Ascending aorta (tissue), 2 donors: ENCODE measurements at places on chromosomes 6 and 20. TPM values are rescaled to one million over a fixed set of nuclear protein-coding genes. Genes with fewer than 3 reads are reported as not detected.

HLA-DMB gene
- total RNA-seq, result 26.8 TPM

CST1 gene
- not detected for total RNA-seq

TRIM15 gene
- total RNA-seq, result not detected

ATXN1 gene
- 68.3 TPM for total RNA-seq

- no peak for DNase-seq
These were observed 98.7 kb downstream of the TSHZ2 start for GRCh38 chr20:53070706-53071392.

DNA sequence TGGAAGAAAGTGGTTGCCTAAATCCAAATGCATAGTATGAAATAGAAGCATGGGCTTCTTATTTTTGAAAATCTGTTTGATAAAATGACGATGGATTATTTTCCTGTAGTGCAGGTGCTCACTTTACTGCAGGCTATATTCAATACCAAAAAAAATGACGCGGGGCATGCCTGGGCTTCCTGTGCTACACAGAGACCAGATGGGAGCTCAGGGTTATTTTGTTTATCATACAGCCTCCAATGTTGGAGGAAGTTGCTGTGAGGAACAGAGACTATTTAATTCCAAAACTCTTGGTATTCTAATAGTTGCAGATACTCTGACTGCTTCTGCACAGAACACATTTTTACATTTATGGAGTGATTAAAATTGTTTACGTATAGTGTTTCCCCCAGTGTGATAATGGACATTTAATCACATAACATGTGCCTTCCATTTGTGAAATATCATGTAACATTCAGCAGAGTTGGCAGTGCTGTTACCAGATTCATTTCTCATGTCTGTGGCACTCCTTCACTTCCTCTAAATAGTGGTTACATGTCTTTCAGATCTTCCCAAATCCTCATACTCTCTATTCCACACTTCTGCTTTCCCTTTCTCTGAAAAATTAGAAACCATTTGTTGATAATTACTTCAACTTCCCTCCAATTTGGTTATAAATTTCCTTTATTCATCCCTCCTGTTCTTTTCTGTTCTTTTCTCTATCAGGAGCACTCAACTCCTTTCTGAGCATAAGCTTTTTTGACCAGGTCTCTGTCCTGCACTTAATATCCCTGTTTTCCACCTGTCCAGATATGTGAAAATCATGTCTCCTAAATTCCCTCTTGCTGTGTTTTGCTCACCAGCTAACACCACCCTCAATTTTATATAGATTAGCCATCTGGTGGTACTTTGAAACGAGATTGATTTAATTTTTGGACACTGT, 121.6 kb downstream of the ADGRB3 start:
- DNase-seq, result no peak

- DNase-seq, result no peak
These were observed 54.4 kb upstream of the CEP85L start for GRCh38 chr6:118705544-118706491.

DNA sequence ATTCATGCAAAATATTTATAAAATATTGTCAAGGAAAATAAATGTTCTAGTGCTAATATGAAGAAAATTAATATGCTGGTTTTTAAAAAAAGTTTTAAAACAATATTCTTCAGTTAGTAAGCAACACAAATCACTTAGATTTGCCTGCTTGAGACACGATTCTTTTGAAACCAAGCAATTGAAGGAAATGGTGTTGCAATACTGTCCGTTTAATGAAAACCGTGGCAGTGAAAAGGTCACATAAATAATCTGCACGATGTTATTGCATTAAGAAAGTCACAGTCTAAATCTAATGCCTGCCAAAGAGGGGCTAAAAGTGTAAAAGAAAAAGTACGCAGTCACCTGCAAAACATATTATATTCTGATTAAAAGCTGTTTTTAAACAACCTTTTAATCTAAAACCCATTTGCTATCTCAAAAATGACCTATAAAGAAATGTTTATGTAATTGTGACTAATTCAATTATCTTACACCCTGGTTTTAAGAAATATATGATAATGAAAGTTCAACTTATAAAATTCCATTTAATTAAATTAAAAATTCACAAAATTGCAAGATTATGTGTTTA, 143.0 kb downstream of the GMDS start:
- DNase-seq, result no peak

DNA sequence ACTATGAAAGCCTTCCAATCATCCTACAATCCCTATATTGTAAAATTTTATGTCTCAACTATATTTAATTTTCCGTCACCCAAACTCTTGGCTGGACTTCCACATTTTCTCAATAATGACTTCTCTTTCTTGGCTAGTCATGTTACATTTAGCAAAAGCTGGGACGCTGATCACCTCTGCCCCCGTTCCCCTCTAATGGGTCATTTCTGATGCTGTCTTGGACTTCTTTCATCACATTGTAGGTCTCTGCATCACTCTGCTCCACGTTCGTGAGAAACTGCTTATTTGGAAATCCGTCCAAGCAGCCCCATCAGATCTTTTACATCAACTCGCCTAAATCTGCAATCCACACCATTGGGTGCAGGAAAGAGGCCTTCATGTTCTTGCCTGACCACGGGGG, 203.8 kb downstream of the MYLK4 start:
- no peak for DNase-seq

DNA sequence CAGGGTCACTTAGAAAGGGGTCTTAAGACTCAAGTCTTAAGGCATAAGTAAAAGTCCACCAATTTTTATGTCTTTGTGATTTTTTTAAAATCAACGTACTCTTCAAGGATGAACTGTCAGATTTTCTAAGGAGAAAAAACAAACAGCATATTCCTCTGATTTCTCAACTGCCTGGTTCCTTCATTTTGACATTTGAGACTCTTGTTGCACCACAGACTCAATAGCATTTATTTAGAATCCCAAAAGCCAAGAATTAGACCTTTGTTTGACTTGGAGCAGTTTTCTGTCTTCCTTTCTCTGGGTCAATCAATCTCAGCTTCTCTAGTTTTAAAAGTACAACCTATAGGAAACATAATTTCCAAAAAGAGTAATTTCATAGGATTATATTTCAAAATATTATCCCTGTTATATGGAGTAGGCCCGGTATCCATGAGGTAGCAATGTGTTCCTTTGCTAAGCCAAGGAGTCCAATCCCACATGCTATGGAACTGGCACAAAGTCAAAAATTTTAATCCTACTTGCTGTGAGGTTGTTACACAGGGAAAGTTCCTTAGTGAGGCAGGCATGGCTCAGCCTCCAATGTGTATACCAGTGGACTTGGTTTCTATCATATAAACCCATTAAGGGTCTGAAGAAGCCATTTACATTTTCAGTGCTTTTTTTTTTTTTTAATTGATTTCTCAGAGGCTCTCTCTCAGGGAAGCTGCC, 405.7 kb downstream of the KIF16B start:
- no peak for DNase-seq

DNA sequence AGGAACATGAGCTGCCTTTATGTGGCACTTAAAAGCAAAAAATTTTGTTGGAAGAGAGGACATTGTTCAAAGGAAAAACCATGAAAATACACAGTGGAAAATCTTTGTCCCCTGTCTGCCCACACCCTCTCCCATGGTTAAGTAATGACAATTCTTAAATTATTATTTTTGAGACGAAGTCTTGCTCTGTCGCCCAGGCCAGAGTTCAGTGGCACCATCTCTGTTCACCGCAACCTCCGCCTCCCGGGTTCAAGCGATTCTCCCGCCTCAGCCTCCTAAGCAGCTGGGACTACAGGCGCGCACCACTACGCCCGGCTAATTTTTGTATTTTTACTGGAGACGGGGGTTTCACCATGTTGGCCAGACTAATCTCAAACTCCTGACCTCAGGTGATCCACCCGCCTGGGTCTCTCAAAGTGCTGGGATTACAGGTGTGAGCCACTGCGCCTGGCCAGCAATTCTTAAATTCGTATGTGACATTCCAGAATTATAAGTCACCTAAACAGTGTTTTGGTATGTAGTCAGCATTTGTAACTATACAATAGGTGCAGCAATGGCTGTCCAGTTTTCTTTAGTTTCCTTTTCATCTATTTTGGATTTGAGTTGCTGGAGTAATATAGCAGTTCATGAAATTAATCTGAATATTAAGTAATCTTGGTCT, 636 bp upstream of the SSR1 start:
- no peak for DNase-seq

DNA sequence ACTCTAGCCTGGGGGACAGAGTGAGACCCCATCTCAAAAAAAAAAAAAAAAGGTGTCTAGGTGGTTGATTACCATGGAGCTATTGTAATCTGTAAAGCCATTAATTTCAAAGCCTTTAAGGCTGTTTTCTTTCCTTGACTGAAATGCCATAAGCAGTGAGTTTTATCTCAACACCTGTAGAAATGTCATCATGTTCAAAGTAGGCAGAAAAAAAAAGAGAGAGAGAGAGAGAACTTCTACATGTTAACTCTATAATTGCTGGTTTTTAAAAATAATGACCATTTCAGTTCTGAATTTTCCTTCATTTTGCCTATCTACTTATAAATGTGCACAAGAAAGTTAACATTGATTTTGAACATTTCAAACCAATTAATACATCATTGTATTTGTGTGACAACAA, 29.7 kb upstream of the POLR1H start:
- DNase-seq, result no peak

DNA sequence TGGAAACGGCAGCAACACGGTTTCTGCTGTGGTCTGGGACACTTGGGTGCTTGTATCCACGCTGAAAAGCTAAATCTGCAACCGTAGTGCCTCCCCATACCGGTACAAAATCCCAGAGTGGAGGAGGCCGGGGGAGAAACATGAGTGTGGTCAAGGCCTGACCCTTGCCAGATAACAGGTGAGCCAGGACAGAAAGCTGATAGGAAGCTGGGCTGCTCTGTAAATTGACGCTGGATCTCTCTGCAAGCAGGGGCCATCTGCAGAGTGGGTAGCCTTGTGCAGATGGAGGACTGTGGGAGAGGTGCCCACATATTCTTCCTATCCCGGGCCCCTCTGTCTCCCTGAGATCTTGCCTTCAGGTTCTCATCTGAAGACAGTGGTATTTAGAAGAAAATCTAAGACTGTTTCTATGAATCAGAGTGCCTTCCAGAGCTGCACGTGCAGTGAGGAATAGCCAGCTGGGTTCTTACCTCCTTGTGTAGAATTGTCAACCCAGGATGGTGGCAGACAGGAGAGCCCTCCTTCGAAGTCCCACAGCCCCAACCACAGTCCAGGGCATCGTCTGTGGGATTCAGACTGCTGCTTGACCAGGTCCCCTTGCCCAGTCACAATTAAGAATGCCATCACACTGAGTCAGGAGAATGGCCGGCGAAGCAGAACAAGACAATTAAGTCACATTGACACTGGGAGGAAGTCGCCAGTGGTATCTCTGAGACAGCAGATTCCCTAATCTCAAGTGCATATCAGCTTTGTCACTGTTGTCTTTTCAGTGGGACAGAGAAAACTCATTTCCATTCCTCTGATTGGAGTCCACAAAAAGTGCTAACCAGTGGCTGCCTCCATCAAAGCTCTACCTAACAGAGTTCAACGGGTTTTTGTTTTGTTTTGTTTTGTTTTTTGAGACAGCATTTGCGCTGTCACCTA, 100.0 kb upstream of the RIPOR2 start:
- no peak for DNase-seq

DNA sequence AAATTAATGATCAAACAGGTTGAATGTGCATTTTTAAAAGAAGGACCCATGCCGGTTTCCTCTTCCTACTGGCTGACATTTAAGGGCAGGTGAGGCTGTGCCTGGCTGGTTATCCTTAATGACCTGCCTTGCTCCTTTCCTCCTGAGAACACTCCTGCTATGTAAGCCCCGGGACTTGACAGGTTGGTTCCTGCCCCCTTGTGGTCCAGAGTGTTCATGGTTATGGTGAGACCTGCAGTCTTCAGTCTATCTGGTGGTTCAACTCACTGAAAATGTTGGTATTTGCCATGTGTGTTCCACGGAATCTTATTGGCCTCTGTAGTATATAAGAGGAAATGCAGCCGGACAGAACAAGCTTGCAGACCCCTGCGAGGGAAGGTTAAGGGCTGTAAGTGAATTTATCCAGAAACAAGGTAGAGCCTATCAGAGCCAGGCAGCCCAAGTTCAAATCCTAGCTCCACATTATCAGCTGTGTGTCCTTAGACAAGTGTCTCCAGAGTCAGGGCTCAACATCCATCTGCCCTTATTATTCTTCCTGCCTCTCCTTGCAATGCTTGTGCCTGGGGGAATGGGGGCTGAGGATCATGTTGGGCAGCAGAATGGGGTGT, 5.2 kb upstream of the BPIFA3 start:
- DNase-seq, result no peak

GRCh38 chr20:47682028-47682783, 103.1 kb downstream of the SULF2 start:
- DNase-seq, result no peak

DNA sequence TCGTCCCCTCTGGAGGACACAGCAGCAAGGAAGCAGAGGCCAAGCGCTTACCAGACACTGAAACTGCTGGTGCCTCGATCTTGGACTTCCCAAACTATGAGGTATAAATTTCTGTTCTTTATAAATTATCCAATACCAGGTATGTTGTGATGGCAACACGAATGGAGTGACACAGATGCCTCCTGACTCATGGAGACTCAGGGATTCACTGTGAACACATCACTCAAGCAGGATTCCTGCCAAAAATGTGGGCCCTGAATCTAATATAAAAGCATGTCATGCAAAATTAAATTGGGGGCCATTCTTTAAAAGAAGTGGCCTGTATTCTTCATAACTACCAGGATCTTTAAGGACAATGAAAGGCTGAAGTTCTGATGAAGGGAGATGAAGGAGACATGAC, 52.5 kb upstream of the SLC22A23 start:
- no peak for DNase-seq

DNA sequence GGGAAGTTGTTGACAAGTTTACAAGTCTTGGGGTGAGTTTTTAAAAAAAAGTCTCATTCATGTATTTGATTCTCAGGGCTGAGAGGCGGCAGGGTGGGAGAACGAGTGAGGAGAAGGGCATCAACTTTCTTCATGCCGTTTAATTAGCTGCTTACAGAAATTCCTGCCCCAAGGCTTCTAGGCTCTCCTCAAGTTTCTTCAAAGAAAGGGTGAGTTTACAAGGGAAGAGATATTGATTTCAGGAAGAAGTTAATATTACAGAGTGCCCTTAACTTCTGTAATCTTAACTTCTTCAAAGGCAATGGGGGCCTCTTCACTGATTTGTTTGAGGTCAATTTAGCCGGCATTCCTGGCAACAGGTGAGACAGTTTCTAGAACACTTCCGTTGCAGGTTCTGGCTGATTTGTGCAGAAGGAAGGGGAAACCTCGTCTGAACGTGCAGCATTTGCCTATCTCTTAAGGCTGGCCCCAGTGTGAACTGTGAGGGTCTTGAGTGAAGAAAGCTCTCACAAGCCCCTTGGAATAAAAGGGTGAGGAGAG, 3.4 kb upstream of the COL12A1 start:
- no peak for DNase-seq

GRCh38 chr6:23327621-23328020, 758.3 kb downstream of the HDGFL1 start:
- no peak for DNase-seq
